ENCODE measurements at places on chromosomes 6 and 20.
A peak's percentile ranks its signal among the peaks of the same experiment; 100 is the strongest.

DNA sequence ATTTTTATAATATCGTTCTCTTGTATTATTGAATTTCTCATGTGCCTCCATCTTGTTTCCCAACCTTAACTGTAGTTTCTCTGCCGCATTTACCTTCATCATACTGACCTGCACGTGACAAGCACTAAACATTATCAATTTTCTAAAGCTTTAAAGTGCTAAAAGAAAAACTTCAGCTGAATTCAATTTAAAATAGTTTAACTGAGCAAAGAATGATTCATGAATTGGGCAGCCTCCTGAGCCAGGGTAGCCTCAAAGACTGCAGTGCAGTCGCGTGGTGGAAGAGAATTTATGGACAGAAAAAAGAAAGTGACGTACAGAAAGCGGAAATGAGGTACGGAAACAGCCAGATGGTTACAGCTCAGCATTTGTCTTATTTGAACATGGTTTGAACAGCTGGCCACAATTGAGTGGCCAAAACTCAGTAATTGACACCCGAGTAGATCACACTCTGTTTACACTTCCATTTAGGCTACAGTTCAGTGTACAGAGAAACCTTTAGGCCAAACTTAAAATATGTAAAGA lies 4.2 kb upstream of the ZDHHC14 start:
- no peak for DNase-seq

DNA sequence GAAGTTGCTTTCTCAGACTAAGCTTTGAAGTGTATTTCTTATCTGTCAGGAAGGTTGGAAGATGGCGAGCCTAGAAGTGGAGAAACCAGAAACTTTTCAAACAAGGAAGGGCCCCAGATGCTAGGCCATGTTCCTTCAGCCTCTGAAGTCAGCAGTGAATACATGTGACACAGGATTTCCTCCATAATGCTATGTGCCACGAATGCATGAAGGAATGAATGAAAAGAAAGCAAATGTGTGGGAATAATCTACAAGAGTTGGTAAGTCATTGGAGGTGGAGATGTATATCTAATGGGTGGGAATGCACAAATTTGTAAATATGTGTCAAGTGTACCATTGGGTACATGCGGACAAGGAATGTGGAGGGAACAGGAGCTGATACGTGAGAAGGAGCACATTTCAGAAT lies 123.2 kb upstream of the PRSS16 start:
- no peak for DNase-seq

- DNase-seq, result peak; percentile 69
Observed at GRCh38 chr6:52958546-52959255, 36.4 kb downstream of the GSTA4 start.

GRCh38 chr20:23456409-23456808 lies 3.7 kb upstream of the CST11 start:
- no peak for DNase-seq

- no peak for DNase-seq
Observed at GRCh38 chr6:152170702-152171667, 363.5 kb downstream of the ESR1 start.

GRCh38 chr6:167764713-167765479 lies 61.8 kb upstream of the AFDN start:
- DNase-seq, result peak; percentile 33

DNA sequence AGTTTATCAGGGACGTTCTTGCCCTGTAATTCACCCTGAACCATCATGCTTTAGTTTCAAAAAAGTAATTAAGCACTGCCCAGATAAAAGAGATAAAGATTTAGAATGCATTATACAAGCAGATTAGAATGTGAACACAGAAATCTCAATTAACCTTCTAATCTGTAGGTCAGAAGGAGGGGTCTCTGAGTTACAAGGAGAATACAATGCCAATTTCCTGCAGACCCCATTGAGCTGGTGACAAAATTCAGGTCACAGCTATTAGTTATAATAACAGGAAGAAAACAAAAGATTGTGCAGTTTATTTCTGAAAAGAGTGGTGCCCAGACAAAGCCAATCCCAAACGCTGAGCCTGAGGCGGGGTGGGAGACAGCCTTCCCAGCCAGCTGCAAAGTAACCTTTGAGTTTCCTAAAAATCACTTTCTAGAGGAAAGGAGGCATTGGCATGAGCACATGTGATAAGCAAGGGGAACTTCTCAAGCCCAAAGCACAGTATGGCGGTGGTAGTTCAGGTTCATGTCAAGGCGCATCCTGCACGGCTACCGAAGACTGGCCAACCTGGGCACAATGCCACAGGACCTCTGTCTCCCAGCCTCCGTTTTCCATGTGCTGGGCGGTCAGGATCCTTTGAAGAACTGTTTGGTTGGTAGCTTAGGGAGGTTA lies 192.5 kb downstream of the TTLL2 start:
- DNase-seq, result no peak

- no peak for DNase-seq
Observed at GRCh38 chr6:132790450-132790849, 8.0 kb downstream of the SLC18B1 start.

GRCh38 chr20:3119044-3119443 lies 34.5 kb upstream of the AVP start:
- no peak for DNase-seq

DNA sequence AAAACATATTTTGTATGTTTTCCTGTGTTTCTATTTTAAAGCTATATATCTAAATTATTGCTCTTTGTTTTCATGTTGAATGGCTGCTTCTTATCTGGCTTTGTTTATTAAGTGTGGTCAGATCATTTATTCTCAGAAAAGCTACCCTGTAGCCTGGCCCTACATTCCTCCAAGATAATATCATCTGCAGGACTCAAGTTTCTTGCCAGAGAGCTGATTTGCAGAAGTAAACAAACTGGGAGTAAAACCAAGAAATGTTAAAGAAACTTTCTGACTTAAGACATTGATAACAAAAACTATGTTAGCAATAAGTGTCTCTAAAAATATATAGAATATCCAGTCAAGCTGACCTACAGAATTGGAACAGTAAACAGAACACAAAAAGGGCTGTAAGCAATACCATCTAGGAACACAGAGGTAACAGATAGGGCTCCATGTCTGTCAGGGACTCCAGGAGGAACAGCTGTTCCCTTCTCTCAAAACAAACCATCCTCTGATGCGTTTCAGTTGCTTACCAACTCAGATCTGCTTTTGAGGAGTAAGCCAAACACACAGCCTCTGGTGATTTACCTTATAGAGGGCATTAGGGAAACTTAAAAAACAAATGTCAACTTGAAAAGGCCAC lies 17.5 kb upstream of the CEP85L start:
- no peak for DNase-seq
